ENCODE measurements at places on chromosomes 12 and 14.

DNA sequence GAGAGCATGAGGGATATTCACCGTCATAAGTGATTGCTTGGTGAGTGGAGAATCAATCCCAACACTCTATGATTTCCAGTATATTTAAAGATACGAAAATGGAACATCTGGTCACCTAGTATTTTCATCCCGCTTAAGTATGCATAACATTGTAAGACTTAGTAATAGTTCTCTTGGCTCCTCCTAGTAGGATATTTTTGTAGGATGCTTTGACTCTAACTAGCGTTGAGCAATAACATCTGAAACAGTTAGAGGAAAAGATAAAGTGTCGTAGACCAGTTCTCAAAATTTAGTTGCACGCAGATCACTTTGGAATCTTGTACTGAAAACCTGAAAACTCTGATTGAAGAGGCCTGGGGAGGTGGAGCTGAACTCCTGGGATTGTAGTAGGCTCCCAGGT lies 7.6 kb downstream of the SAMD4A start:
- DNase-seq, result no peak

DNA sequence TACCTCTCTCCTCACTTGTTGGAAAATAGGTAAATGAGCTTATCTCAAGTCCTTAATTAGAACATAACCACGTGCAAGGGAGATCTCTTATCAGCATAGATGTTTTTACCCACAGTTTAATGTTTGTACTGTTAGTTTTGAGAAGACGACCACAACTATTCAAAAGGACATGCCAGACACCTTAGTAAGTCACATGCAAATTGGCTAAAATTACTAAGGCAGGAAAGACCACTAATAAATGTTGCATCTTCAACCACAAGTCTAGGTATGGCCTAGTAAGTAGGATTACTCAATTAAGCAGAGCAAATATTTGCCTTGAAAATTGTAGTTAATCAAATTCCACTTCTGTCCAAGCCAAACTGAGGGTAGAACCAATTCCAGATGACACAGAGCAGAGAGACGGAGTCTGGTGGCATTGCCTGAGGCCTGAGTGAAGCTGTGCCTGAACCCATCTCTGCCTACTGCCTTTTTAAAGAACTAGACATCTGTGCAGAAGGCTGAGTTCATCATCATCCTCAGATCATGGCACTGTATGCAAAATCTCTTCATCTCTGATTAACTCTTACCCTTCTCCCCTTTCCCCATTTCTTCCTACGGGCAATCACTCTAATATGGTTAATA lies 29.7 kb upstream of the CHST11 start:
- no peak for DNase-seq

GRCh38 chr12:122837306-122838265 lies 2.3 kb downstream of the HIP1R start:
- DNase-seq, result no peak

GRCh38 chr14:23572836-23573235 lies 5.2 kb upstream of the AP1G2 start:
- DNase-seq, result no peak

- no peak for DNase-seq
These were observed 100.2 kb downstream of the TTC7B start for GRCh38 chr14:90715993-90716392.

GRCh38 chr12:102593134-102593533 lies 112.8 kb upstream of the IGF1 start:
- DNase-seq, result no peak

GRCh38 chr14:77488558-77488957 lies 10.1 kb downstream of the ISM2 start:
- no peak for DNase-seq

Data from DMS79 treated with DMSO at 0.1 percent for 48 hours (cell line).